Activated CD4-positive, alpha-beta T cell treated with anti-CD3 and anti-CD28 coated beads, Interleukin-2, amount 50 U/mL, for 1 hour (primary cell): ENCODE measurements at places on chromosomes 4 and X.
A peak's percentile ranks its signal among the peaks of the same experiment; 100 is the strongest.

DNA sequence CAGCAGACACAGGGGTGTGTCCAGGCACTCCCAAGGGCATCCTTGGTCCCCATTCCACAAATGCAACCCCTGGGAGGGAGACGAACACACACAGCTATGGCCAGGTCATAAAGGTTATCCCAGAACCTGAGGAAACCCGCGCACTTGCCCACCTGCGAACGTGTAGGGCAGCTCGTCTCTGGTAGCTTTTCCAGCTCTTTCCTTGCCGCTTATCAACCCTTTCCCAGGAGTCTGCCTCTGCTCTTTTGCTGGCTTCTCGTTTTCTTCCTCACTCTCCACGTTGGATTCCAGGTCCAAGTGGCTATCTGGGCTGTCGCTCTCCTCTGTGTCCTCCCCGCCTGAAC, 13.5 kb downstream of the NOP14 start:
- no peak for DNase-seq

DNA sequence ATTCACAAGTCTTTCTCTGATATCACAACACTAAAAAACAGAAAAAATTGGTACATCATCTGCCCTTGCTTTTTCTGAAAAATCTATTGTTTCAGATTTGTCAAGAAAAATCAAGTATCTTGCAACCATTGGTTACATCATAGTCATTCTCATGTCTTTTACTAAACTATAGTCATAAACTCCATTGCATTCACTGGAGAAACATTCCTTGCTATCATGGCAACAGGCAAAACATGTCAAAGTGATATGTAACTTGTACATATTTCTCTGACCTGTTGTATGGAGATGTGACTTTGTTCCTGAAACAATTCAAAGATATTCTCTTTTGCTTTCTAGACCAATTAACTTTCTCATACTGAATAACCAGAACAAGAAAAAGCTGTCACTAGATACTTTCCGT, 121.9 kb upstream of the ANK2 start:
- DNase-seq: no peak

- DNase-seq: no peak
Measured at GRCh38 chr4:154478128-154478527, 13.5 kb downstream of the DCHS2 start.

DNA sequence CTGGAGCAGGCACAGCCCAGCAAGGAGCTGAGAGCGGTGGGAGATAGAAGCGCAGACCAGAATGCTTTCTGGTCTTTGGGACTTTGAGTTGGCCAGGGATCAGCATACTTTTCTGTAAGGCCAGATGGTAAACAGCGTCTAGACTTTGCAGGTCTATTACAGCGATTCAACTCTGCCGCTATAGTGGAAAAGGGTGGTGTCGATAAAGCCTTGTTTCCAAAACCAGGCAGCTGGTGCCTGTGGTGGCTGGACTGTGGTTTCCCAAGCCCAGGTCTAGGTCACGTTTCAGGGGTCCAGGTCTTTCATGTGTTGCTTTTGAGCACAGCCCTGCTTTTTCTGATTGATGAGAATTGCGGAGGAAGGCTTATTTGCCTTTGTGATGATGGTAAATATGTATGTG, 40.1 kb downstream of the HTT-AS start:
- DNase-seq: no peak

- DNase-seq: no peak
Measured at GRCh38 chr4:117868201-117868600, 166.1 kb upstream of the NDST3 start.

GRCh38 chr4:176788248-176788647, 4.5 kb downstream of the VEGFC start:
- no peak for DNase-seq

- DNase-seq: no peak
Measured at GRCh38 chr4:150415213-150415612, 166.7 kb upstream of the MAB21L2 start.

GRCh38 chr4:151015459-151016347, 619 bp upstream of the LRBA start:
- DNase-seq: peak; percentile 76

- DNase-seq: no peak
Measured at GRCh38 chr4:129972257-129972656, 876.3 kb downstream of the C4orf33 start.

GRCh38 chrX:43861750-43862149, 20.5 kb downstream of the MAOB start:
- DNase-seq: no peak

DNA sequence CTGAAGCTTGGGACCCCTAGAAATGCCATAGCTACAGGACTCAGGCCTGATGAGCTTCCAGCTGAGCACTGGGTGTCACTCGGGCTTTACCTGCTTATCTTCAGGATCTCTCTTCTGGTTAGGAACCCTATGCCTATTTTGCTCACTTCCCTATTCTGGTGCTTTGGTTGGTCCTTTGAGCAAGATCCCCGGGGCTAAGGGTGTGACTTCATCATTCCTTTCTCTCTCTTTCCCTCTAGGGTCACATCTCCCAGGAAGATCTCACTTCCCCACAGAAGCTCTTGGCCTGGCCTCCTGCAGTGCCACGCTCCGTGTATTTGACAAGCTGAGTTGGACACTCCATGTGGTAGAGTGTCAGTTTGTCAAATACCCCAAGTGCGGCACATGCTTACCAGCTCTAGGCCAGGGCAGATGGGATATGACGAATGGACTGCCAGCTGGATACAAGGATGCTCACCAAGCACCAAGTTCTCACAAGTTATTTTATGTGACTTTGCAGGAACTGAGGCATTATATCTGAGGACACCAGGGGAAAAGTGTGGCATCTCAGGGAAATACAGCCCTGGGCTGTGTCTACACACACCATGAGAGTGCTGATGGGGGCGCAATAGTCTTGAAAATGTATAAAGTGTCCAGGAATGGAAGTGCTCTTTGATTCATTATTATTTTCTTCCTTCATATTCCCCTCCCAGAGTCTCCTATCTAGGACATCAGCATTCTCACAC, 21.1 kb downstream of the VSIG4 start:
- no peak for DNase-seq

GRCh38 chr4:176636292-176636691, 156.4 kb downstream of the VEGFC start:
- DNase-seq: no peak

- DNase-seq: no peak
Measured at GRCh38 chr4:25927361-25928195, 13.6 kb downstream of the SMIM20 start.

DNA sequence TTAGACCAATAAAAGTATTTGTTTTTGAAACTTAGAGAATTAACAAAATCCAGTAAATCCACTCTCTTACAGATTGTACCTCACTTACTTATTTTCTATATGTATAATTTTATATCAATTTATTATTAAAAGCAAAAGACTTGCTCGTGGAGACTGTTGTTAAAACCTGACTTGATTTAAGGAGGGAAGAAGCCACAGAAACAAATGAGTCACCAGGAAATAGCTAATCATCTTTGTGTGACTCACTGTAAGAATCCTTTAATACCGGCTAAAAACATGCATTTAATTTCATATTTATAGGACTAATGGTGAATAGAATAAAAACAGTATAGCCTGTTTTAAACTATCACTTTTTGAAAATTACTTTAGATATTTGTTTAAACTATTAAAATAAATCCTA, 29.9 kb upstream of the UBE2NL start:
- no peak for DNase-seq

GRCh38 chrX:148811236-148811635, 310.8 kb downstream of the AFF2 start:
- no peak for DNase-seq

DNA sequence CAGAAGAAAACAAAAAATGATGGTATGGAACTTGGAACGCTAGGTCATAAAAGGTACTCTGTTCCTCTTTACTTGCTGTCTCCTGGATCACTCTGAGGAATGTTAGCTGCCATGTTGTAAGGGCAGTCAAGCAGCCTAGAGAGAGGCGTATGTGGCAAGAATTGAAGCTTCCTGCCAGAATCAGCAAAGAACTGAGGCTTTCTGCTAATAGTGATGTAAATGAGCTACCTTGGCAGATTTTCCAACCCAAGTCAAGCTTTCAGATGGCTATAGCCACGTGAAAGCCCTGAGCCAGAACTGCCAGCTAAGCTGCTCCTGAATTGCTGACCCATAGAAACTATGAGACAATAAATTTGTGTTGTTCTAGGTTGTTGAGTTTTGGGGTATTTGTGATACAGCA, 38.7 kb downstream of the AASDH start:
- no peak for DNase-seq

DNA sequence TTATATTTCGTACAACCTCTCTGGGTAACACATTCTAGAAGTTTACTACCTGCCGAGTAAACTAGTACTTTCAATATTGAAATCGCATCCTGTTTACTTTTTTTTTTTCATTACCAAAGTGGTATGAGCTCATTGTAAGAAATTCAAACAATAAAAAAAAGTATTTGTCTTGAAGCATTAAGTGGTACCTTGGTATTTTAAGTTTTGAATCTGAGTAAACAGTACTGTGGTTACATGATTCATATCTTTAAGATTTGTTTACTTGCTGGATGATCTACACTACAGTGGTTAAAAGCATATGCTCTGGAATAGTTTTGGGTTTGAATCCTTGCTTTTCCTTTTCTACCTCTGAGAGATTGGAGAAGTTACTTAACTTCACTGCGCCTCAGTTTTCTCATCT, 3.8 kb upstream of the MMGT1 start:
- no peak for DNase-seq

- DNase-seq: no peak
Measured at GRCh38 chrX:80174925-80175574, 160.5 kb downstream of the TBX22 start.

DNA sequence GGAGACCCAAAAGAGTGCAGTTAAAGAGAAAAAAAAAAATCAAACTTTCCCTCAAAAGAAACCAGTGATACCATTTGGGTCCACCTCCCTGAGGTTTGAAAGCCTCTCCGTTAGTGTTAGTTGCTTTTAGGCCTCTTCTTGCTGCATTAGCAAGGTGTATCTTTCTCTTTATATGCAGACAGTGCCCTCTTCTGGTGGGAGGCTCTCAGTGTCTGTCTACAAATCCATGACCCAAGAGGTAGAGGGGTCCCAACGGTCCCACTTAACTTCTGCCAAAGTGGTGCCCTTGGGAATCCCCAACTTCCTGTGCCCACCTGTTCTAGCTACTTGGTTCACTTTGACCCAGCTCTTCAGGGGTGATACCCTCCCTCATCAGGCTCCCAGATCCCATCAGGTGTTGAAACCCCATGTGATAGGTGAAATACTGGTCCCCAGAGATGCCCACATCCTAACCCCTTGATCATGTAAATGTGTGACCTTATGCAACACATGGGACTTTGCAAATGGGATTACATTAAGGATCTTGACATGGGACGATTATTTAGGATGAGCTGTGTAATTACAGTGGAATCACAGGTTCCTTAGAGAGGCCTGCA, 63.7 kb upstream of the CD99 start:
- peak; percentile 39 for DNase-seq

DNA sequence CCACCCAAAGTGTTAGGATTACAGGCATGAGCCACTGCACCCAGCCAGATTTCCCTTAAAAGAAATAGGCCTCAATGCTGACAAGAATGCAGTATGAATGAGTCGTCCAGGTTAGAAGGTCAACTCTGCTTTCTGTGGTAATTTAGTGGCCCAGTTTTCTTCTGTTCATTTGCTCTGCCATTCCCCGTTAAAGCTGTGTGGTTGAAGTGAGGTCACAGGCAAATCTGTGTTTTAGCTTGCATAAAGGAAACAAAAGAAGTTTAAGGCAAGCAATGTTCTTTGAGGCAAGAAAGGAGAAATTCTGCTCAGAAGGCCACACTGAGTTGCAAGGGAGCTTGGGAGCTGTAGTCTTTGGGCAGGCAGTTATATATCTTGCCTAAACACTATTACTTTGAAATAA, 176.8 kb downstream of the LARP7 start:
- DNase-seq: no peak

DNA sequence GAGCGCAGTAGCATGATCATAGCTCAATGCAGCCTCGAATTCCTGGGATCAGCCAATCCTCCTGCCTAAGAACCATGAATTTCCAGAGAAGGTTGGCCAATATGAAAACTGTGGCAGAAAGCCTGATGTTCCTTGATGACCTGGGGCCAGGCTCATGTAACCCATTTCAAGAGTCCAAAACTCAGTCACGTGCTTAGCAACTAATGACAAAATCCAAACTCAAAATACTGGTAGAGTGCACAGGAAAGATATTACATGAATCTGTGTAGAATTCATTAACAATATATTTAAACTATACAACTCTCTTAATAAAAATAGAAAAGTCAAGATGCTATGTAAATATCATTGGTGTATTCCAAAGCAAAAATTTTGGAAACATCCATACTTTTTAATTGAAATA, 265.7 kb upstream of the NDST3 start:
- no peak for DNase-seq

GRCh38 chr4:71402616-71403015, 63.8 kb downstream of the SLC4A4 start:
- DNase-seq: no peak

DNA sequence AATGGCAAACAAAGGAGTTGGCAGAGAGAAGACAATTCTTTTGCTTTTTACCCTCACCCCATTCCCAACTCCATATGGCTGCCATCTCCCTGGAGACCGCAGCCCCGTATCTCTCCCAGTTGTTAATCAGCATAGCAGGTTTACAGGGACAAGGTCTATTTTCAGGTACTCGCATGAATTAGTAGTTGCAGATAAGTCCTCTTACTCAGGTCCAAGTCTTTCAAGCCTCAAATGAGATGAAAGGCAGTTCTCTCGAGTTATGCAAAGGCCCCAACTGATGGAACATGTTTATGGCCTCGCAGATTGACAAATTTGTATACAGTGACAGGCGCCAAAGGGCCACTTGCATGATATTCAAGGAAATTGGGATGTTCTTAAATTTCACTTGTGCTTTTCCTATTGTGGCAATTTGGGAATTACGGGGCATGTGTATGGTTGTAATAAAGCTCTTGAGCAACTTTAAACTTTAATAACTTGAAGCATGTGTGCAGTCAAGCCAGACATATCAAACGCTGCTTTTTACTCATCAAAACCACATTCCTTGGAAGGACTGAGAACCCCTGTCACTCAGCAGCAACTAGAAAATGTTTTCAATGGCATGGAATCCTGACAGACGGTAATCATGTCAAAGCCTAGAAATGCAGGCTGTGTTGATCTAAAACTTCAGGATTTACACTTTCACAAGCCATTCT, 45.1 kb downstream of the KDR start:
- no peak for DNase-seq

DNA sequence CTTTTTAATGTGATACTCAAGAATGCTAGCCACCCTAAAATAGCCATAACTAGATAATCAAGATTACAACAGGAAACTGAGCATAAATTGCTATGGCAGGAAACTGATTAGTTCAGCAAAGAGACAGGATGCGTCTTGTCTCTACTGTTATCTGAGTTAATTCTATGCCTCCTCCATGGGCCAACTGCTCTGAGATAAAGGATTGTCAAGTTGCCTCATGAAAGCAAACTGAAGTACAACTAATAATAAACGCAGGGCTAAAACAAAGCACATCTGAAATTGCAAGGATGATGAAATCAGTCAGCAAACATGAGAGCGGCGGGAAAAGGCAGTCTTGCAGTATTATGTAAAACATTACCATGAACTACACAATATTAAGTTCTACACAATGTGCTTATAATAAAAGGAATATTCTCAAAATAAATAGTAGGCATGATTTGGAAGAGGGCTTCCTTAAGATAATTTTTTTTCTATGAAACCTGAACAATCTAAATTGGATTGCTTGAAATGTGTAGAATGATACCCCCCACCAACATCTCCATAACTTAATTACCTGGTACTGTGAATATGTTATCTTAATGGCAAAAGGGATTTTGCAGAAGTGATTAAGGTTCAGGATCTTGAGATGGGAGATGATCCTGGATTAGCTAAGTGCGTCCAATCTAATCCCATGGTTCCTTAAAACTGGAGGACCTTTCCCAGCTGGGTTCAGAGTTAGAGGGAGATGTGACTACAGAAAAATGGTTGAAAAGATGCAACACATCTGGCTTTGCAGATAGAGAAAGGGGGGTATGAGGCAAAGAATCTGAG, 65.9 kb downstream of the ANTXR2 start:
- DNase-seq: no peak
